ENCODE measurements at places on chromosomes 12 and 14.

DNA sequence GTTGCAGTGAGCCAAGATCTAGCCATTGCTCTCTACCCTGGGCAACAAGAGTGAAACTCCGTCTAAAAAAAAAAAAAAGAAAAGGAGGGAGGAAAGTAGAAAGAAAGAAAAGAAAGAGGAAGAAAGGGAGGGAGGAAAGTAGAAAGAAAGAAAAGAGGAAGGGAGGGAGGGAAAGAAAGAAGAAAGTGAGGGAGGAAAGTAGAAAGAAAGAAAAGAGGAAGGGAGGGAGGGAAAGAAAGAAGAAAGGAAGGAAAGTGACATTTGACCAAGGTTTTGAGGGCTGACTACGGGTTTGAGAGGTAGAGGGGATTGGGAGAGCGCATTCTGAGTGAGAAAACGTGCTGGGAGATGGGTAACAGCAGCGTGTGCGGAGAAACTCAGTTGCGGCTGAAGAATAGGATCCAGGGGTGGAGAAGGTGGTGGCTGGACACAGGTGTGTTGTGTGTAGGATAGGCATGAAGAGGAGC is 521 bp upstream of the PAPLN start:
- DNase-seq, result no peak

DNA sequence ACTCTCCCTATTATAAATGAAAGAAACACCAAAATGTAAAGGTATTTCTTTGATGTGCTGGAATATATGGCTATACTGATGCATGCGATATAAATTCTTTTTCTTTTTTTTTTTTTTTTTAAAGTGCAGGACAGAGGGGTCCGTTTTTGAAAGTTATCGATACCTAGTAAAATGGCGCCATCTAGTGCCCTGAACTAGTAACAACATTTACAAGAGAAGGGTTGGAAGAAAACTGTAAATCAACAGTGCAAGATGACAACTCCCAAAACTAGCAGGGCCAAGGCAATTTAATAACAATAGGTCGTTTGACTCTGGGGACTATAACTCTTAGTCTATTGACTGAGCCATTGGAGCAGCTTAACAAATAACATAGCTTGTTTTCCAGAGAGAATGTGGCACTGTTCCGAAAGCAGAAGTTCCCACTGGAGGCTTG is 137.7 kb downstream of the SPTSSA start:
- DNase-seq, result no peak

GRCh38 chr12:124679533-124680371 is 112.3 kb upstream of the NCOR2 start:
- DNase-seq, result no peak

DNA sequence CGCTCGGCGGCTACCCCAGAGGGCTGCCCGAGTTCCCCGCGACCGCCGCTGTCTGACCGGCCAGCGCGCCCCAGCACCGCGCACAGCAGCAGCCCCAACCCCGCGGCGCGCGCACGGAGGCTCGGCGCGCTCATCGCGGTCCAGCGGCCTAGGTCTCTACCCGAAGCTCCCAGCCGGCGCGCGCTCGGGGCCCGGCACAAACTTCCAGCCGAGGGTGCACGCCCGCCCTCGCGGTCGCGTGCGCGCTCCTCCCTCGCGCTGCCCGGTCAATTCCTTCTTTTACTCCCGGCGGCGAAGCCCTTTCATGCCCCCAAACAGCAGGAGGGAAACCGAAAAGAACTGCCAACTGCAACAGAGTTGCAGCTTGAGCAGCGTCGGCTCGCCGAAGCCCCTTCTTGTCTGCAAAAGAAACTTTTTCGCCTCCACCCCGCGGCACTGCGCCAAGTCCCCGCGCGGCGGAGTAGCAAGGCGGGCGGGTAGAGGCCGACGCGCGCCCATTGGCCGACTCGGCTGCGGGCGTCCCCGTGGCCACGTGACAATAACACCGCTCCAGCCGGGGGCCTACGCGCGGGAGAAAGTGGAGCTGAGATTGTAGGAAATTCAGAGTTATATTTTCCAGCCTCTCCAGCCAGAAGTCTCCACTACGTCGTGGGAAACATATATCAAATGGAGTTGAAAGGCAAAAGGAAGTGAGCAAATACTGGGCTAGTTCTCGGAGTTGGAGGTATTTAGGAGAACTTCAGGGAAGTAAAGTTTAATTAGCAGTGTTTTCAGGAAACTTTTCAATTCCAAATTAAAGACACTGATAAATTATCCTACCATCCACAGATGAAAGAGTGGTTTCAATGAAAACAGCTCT is at the start of gene LRIG3:
Gene LRIG3, minus strand, starts transcription at position 403 of the 859 bp plus-strand sequence. Its CDS starts 269 bp downstream, at position 134.
- DNase-seq, result no peak

GRCh38 chr14:47833011-47833410 is 157.6 kb upstream of the MDGA2 start:
- no peak for DNase-seq

DNA sequence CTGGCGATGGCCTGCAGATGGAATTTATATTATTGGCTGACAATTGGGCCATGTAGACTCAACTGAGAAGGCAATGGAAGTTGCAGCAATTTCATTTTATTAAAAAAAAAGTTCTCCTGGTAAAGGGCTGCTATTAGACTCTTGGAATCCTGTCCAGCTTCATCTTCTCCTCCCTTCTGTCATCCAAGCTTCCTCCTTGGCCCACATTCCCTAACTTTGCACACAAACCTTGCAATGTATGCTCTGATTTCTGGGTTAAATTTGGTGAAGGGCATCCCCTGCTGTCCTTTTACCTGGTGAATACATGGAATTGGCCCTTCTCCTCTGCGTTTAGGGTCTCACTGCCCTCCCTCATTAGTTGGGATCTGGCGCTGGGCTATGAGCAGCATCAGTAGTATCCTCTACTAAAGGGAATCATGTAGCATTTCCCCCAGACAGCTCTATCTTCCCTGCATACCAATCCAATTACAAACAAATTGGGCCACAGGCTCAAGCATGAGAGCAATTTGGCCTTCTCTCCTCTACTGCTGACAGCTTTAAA is 336.9 kb downstream of the BMP4 start:
- DNase-seq, result no peak

- DNase-seq, result no peak
Observed at GRCh38 chr14:29462321-29462720, 465.3 kb downstream of the PRKD1 start.

GRCh38 chr12:66269757-66270383 is 32.4 kb upstream of the HELB start:
- no peak for DNase-seq

DNA sequence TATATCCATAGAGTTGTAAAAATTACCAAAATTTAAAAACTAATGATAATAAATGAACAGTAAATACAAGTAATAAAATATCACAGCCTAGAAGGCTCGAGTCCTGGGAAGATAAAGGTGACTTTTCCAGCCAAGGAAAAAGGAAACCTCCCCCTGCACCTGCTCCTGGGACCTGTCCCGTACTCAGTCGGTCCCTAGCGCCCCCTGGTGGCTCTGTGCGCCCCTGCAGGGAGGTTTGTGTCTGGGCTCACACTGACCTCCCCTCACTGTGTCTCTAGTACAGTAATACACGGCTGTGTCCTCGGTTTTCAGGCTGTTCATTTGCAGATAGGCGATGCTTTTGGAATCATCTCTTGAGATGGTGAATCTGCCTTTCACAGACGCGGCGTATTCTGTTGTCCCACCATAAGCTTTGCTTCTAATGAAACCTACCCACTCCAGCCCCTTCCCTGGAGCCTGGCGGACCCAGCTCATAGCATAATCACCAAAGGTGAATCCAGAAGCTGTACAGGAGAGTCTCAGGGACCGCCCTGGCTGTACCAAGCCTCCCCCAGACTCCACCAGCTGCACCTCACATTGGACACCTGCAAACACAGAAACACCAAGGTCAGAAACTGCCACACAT is 1030.4 kb downstream of the TMEM121 start:
- peak; percentile 69 for DNase-seq

DNA sequence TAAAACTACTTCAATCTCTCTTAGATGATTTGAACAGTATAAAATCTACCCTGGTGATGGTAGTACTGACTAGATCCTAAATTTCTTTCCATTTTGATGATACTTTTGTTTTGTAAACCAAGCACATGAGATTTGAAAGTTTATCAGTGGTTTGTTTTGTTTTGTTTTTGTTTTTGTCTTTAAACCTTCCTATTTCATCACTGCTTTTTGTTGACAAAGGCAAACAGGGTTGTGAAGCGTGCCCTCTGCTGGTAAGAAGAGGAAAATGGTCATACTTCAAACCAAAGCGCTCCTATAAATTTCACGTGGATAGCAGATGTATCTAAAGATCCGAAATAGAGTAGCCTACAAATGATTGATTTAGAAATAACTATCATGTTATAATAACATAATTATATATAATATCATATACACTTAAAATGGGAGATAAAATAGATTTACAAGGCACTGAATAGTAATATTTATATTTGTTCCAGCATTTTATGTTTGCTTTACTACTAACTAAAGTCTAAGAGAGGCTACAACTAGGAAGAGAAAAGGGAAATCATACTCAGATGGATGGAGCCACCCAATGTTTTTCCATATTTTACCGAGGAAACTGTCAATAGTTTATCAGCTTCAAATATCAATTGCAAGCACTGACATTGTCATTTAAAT is 254.0 kb upstream of the USP15 start:
- no peak for DNase-seq

DNA sequence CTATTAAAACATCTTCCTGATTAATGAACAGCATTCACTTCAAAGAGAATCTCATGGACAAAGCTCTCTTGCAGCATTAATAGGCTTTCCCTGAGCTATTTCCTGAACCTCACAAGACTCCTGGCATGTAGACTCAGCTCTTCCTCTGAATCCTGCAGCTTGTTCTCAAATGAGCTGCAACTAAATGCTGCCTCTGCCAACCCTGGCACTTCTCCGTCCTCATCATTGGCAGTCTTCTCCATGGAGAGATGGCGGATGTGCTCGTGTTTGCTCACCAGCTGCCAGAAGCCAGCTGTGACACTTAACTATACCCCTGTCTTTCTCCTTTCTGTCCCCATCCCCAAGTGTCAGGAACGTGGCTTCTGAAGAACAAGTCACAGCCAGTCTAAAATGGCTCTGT is 232.1 kb downstream of the FOXN3 start:
- no peak for DNase-seq

DNA sequence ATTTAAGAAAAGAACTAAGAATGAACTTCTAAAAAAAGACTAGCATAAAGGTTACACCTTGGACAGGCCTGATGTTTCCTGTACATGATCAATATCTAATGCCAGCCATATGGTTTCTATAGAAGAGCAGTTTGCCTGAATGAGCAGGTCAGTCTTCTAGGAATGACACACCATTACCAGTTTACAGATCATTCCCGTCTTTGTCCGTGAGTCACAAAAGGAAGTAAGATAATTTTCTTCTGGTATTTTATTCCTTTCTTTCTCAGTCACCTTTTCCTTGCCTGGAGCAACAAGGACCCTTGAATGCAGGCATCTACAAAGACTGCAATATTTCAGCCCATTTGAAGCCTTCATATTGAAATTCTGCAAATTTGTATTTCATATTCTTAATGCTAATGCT is 44.6 kb upstream of the CNTN1 start:
- DNase-seq, result no peak

- no peak for DNase-seq
Observed at GRCh38 chr14:52397844-52398243, 83.7 kb downstream of the PTGER2 start.

GRCh38 chr12:82530394-82530793 is 156.3 kb upstream of the TMTC2 start:
- no peak for DNase-seq

DNA sequence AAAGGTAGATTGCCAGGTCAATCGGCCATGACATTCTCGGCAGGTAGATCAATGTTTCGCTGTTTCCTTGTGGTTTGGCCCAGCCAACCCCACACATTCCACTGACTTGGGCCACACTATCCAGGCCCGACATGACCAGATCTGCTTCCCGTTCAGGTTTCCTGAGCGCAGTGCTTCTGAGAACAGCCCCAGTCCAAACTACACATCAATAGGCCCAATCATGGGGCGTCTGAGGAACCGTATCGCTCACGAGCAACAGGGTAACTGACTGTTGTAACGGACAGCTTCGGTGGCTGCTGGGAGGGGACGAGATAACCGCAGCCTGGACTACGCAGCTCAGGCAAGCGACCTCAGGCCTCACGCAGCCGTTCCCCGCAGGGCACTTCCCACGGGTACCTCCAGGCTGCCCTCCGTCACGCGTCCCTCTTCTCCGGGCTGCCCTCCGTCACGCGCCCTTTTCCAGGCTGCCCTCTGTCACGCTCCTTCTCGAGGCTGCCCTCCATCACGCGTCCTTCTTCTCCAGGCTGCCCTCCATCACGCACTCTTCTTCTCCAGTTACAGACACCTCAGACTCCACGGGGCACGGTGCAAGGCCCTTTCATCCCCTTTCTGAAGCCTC is 14.7 kb downstream of the ZNF605 start:
- DNase-seq, result no peak

GRCh38 chr14:61325166-61325565 is 3.8 kb downstream of the PRKCH start:
- no peak for DNase-seq

DNA sequence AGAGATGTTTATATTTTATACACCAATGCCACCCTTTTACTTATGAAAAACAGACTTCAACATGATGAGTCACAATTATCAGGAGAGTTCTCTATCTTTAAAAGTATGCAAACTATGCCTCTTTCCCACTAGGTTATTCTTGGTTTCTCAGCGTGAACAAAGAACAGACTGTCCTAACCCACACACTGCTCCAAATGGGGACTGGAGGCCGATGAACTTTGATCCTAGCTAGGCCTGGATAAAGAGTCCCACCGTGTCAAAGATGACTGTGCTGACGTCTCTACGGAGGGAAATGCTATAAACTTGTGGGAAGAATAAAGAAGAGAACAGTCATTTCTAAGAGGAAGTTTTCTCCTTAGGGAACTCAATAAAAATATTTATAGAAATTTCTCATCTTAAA is 160.1 kb downstream of the EPS8 start:
- no peak for DNase-seq

All from activated T-helper 1 cell treated with anti-CD3 and anti-CD28 coated beads, Interleukin-2, amount 50 U/mL, for 16 hours (primary cell).